Stimulated activated CD8-positive, alpha-beta memory T cell treated with anti-CD3 and anti-CD28 coated beads, Interleukin-7, amount 100 ng/mL, for 1 hour (primary cell): ENCODE measurements at places on chromosomes 5 and 9.

DNA sequence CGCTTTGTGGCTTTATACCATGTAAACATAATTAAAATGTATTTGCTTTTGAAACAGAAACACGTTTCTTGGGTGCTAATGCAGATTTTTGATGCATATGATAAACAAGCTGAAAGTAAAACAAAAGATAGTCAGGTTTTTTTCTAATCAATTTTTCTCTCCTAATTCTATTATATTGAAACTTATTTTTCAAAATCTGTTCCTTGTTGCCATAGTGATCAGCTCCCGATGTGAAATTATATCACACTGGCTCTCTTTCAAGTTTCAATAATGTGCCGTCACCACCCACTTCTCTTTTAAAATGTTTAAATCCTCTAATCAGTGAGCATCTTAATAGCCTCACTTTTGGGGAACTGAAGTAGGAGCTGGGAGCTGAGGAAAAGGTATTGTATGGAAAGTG, 36.4 kb upstream of the DAPK1 start:
- no peak for DNase-seq

- DNase-seq = no peak
Observed at GRCh38 chr5:103849934-103850333, 287.3 kb upstream of the NUDT12 start.

GRCh38 chr5:60352992-60353599, 346.9 kb downstream of the DEPDC1B start:
- no peak for DNase-seq

- DNase-seq = no peak
Observed at GRCh38 chr5:139149477-139150199, 48.5 kb downstream of the SIL1 start.

DNA sequence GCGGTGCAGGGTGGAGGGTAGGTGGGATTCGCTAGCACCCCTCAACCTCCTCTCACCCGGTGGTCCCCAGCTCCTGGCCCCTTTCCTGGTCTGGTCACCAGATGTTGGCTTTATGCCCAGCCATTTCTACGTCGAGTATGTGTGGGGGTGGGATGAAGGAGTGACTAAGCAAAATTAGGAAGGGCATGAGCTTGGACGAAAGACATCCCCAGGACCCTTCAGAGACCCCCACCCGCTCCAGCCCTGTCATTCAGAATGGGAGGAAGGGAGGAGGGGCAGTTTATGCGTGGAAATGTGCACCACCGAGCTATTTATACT, 742 bp downstream of the BHMT2 start:
- no peak for DNase-seq

DNA sequence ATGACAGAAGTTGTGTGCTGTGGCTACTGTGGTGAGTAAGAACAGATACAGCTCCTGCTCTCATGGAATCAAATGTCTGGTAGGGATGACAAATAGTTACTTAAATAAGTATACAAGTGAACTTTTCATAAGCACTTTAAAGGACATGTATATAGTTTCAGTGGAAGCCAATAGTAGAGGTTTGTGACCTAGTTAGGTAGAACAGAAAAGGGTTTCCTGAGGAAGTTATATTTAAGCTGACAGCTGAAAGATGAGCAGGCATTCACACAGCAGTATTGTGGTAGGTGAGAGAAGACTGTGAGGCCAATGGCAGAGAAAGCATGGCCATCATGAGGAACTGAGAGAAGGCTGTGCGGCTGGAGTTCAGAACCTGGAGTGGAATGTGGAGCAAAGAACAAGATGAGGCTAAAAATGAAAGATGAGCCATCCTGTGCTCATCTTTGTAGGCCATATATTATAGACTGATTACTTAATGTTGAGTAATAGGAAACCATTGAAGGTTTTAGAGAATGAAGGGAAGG, 15.4 kb downstream of the FAM174A start:
- DNase-seq = no peak

DNA sequence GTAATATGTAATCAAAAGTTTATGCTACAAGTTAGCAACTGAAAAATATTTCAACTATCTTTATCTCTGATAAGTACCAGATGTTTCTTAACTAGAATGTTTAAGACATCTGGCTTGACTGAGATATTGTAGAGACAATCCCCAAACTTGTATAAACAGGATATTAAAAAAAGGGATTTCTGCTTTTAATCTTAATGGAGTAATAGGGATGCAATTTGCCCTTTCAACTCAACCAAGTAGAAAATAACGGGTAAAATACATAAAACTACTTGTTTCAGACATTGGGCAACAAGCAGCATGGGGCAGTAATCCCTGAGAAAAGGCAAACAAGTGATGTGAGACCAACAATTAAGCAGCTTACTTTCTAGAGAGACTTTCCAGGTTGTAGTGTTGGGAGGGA, 9.4 kb upstream of the ADAMTS12 start:
- no peak for DNase-seq

DNA sequence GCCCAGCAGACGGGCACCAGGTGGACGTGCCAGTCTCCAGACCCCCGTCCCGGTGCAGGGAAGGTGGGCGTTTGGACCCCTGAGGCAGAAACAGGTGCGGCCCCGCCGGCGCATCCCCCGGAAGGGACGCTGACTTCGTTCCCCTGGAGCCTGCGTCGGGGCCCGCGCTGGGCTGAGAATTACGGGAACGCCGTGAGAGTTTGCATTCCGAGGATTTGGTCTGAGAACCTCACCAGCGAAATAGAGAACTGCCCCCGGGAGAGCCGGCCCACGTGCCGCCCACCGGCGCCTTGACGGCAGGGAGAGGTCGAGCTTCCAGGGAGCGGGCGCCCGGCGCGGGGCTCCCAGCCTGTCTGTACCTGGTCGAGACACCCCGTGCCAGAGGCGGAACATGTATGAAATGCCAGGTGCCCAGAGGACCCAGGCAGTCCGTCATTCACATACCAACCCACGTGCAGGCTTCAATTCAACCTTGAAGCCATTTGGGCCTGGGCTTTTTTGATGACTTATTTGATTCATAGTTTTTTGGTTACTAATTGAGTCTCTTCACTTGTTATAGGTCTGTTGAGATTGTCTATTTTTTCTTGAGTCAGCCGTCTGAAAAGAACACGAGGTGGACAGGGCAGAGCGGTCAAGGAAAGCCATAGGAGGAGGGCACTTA, 877 bp upstream of the CAMSAP1 start:
- no peak for DNase-seq

- no peak for DNase-seq
Observed at GRCh38 chr5:85576666-85577065, 1041.1 kb upstream of the COX7C start.

GRCh38 chr9:92066168-92066567, 49.0 kb downstream of the SPTLC1 start:
- DNase-seq = no peak

GRCh38 chr5:144469106-144469505, 298.4 kb downstream of the KCTD16 start:
- DNase-seq = no peak

GRCh38 chr5:55593115-55593472, 58.3 kb upstream of the PLPP1 start:
- no peak for DNase-seq

GRCh38 chr9:86573886-86574285, 219.7 kb upstream of the TUT7 start:
- no peak for DNase-seq

DNA sequence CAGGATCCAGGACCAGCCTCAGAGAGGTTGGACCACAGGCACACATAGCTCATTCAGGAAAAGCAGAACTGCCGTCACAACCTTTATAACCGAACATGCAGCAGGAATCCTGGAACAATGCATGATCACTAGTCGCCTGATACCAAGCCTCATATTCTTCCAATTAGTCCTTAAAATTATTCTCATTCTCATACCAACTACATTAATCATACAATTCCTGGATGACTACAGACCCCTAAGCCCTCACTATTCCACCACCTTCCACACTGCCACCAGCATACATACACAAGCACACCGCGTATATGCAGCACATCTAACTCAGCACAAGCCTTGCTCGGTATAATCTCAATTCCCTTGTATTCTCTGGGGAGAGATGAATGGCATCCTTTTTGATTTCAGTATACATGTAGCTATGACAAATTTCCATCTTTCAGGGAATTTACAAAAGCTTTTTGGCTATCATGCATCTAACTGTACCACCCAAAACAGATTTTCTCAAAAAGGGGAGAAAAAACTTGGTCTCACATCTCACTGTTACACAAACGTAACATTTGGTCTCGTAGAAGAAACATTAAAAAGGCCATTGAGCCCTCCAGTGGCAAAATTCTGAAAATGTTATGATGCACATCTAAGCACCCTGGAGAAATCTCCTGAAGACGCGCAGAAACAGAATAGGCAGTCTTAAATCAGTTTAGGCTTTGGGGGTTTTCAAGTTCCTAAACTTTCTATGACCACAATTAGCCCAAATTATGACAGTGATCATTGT, 46.2 kb downstream of the MCTP1 start:
- DNase-seq = no peak

DNA sequence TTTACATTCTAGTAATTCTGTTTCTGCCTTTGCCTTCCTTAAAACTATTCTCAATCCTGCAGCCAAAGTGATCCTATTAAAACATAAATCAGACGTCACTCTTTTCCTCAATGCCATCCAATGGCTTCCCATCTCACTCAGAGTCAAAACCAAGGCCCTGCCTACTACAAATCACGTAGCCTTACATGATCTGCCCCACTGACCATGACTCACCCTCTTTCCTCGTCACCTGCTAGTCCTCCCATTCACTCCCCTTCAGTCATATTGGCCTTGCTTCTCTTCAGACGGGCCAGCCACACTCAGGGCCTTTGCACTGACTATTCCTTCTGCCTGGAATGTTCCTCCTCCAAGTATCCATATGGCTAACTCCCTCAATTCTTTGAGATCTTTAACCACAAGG, 39.0 kb upstream of the DMXL1 start:
- DNase-seq = no peak

DNA sequence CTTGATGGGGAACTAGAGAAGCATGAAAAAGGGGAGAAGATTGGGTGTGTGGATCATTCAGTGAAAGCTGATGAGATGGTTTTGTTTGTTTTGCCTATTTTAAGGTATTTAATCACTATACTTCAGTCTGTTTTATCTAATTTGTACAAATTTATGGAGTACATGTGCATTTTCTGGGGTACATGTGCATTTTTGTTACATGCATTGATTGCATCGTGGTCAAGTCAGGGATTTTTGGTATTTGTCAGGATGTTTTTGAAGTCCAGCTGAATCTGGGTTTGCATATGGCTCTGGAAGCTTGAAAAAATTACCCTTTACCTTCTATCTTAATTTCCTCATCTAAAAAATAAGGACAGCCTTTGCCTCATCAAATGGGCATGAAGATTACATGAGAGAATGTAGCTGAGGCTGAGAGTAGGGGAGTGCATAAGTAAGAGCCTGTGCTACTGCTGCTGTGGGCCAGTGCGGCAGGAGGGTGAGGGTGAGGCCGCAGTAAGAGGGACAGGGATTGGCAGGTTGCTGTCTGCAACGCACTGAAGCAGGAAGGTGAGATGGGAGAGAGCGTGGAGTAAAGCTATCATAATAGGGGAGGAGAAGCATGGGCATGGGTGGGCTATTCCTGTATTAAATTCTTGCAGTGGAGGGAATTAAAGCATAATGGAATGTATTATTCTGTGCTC, 139.8 kb downstream of the NPR3 start:
- DNase-seq = no peak

DNA sequence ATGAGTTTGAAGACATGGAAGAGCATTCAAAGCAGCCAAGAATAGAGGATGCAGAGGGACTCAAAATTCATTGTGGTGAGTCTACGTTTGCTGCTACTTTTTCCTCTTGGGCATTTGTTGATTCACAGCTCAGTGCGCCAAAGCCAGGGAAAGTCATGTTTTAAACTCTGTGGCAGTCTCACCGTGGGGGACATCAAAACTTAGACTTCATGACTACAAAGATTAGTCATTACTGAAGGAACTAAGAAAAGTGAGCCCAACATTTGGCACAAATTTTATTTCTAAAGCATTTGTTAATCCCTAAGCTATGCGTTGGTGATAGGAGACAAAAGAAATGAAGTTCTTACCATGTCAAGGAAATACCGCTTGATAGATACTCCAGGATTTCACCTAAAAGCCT, 73.7 kb upstream of the MTAP start:
- DNase-seq = no peak

- no peak for DNase-seq
Observed at GRCh38 chr5:77204967-77205366, 5.5 kb upstream of the PDE8B start.

GRCh38 chr5:68114378-68115040, 101.0 kb upstream of the PIK3R1 start:
- no peak for DNase-seq

GRCh38 chr9:119071636-119072035, 297.6 kb downstream of the BRINP1 start:
- DNase-seq = no peak

DNA sequence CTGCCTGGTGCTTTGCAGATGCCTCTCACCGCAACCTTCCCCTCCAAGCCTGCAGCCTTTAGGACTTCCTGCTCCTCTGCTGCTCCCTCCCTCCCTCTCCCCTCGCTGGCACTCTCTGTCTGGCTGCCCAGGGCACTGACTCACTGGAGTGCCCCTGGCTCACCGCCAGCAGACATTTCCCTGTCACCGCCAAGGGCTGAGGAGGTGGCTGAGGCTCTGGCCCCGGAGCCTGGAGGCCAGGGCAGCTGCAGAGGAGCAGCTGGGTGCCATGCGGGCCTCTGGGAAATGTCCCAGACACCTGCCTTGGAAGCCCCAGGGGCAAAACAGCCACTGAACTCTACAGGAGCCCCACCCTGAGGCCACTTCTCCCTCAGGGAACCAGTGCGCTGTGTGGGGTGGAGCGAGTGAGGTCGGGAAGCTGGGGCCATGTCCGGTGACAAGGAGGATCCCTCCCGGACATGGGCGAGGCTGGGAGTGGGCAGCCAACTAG, 53.4 kb downstream of the TENT4A start:
- DNase-seq = no peak

GRCh38 chr9:6183227-6183551, 32.4 kb upstream of the IL33 start:
- DNase-seq = no peak

GRCh38 chr9:113572076-113572861, 108.7 kb downstream of the RGS3 start:
- no peak for DNase-seq

DNA sequence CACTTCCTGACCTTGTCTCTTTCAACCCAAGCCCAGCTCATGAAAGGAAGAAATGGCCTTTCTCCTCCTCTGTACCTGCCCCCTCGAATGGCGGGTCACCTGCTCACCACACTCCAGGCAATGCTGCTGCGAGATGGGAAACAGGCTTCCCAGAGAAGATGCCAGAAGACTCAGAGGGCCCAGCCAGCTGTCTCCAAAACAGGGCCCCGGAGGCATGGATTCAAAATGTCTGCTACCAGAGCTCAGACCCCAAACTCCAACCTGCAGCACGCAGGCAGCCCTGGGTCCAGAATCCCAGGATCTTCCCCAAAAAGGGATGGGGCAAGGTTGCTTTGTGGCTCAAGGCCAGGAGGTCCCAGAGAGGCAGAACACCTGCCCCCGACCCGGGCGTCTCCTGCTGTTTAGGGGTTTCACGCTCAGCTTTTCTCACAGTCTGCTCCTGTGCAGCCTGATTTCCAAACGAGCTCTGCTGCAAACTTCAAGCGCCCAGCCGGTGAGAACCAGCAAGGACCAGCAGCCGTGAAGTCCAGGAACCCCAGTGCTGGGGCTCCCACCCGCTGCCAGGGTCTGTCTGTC, 42.5 kb downstream of the VAV2 start:
- DNase-seq = no peak

- no peak for DNase-seq
Observed at GRCh38 chr5:7391215-7391614, 4.7 kb upstream of the ADCY2 start.
